ENCODE measurements at places on chromosomes 6 and 20.

GRCh38 chr6:42627674-42628073 is 63.8 kb downstream of the UBR2 start:
- DNase-seq = no peak

DNA sequence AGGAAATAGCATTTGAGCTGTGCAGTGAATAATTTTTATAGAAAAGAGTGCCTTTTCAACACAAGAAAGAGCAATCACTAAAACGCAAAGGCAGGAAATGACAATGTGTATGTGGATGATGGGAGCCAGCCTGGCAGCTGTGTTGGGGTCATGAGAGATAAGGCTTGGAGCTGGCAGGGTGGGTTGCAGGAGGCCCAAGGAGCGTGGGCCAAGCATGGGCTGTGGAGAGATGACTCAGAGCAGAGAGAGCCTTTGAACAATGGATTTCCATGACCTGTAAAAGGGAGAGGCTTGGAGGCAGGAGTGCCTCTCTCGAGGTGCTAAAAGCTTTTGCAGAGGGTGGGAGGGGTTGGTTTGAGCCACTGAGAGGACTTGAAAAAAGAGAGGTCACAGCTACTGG is 6.6 kb upstream of the TBC1D7 start:
- no peak for DNase-seq

- no peak for DNase-seq
Measured at GRCh38 chr6:33634161-33634727, 13.1 kb downstream of the ITPR3 start.

GRCh38 chr6:71239694-71240093 is 48.9 kb upstream of the OGFRL1 start:
- no peak for DNase-seq

Data from activated naive CD4-positive, alpha-beta T cell treated with Interleukin-2 at 50 U/mL for 16 hours (primary cell).